ENCODE measurements at places on chromosomes 3 and 15.

GRCh38 chr15:87639305-87640011 is 617.1 kb downstream of the NTRK3 start:
- DNase-seq = no peak

DNA sequence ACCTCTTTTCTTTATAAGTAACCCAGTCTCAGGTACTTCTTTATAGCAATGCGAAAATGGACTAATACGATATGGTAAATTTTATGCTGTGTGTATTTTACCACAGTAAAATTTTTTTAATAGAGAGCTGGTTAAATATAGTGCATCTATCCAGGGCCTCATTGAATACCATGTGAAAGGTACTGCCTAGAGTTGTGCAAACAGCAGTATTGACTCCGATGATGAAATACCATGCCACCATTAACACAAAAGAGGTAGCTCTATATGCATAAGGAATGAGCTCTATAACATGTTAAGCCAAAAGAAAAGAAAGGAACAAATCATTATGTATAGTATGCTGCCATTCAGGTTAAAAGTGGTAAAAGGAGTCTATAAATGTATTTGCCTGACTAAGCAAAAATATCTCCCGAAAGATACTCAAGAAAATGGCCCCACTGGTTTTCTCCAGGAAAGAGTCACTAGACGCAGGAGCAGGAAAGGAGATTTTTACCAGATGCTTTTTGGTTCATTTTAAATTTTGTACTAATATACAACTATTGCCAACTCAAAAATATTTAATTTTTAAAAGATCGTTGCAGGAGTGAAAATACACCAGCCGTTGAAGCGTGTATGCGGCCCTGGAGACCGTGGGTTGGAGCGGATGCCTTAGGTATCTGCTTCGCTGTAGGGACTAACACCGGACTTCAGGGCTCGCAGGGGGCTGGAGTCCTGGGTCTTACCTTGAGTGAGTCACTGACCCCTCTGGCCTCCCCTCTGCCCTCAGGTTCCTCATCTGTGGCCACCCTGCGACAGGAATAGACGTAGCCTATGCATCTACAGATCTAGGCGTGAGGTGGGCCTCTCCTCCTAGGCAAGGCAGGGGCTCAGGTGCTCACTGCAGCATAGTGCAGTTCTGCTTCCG is 120.1 kb downstream of the CHSY1 start:
- DNase-seq = no peak

DNA sequence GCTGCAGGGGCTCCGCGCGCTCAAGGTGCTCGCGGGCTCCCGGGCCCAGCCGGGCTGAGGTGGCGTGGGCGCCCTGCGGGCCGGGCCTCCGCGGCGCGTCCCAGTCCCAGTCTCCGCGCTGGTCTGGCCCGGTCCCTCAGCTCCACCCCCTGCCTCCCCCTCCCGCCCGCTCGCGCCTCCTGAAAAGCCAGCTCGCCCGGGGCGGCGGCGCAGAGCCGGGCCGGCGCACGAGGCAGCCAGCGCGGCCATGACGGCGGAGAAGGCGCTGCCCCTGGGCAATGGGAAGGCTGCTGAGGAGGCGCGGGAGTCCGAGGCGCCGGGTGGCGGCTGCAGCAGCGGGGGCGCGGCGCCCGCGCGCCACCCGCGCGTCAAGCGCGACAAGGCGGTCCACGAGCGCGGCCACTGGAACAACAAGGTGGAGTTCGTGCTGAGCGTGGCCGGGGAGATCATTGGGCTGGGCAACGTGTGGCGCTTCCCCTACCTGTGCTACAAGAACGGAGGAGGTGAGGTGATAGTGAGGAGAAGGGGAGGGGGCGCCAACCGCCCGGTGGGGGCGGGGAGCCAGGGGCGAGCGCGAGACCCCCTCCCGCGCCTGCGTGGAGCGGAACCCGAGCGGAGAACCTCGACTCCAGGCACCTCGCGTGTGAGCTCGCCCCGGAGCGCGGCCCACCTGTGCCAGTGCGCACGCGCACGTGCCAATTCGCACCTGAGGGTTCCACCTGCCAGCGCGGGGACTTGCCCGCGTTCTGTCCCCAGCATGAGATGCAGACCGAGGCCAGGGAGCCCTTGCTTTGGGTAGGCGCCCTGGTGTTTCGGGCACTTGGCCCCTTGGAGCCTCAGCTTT is at the start of gene SLC6A11:
Gene SLC6A11 (plus strand): TSS at position 210 of the 844 bp plus-strand sequence. CDS start 38 bp downstream, at position 248.
- no peak for DNase-seq

- DNase-seq = no peak
These were observed 56.5 kb downstream of the SEMA3G start for GRCh38 chr3:52388348-52388821.

DNA sequence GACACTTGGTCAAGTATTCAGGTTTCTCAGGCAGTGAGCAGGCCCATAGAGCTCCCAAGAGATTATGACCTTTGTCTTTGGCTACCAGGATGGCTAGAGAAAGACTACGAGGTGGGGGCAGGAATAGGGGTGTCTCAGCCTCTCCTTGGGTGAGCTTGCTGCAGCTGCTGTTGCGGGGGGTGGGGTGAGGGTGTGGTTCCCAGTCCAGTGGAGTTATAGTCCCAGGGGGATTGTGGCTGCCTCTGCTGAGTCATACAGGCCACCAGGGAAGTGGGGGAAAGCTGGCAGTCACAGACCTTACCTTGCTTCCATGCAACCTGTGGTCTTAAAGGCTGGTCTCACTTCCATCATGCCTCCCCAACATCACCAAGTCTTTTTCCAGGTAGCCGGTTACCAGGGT is 31.7 kb downstream of the ATP2C1 start:
- DNase-seq = no peak

GRCh38 chr3:135325726-135326235 is 530.7 kb downstream of the EPHB1 start:
- DNase-seq = no peak

GRCh38 chr3:109373933-109374332 is 36.6 kb upstream of the DPPA4 start:
- no peak for DNase-seq

DNA sequence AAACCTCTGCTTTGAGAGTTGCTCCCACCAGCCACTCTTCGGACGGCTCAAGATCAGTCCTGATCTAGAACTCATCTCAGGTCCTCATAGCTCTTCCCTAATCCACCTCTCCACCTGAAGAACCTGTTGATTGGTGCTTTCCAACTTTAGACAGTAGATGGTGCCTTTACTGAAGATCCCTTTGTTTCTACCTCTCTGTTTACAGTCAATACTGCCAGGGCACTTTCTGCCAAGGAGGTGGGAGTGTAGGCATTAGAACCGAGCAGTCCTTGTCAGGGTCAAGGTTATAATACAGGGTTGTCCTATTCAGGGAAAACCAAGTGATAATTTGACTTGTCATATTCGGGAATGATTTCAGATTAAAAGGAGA is 1.2 kb downstream of the CGNL1 start:
- no peak for DNase-seq

GRCh38 chr15:60444289-60444912 is 34.5 kb downstream of the ICE2 start:
- no peak for DNase-seq

- DNase-seq = no peak
These were observed 45.9 kb upstream of the RASA2 start for GRCh38 chr3:141440942-141441341.

DNA sequence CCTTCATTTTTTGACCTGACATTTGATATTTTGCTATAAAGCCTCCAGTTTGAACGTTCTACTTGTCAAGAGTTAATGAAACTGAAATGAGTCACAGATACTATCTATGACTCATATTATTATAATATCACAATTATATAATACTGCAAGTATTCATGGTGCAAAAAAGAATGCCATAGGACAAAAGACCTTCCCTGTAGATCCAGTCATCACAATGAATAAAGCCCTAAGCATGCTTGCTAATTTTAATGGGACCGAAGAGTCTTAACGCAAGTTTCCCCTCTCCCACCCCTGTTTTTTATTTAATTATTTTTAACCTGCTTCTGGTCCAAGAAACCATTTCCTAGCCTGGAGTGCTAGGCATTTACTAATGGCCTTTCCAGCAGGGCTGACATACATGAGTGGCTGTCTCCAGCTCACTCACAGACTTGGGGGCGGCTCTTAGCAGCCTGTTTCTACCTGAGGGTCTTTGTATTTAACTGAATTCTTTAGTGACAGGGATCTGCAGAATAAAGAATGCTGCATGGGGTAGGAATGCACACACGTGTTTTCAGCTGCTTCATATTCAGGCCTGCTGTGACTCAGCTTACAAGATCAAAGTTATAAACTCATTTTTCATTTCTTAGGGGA is 61.2 kb downstream of the THBS1 start:
- DNase-seq = no peak

DNA sequence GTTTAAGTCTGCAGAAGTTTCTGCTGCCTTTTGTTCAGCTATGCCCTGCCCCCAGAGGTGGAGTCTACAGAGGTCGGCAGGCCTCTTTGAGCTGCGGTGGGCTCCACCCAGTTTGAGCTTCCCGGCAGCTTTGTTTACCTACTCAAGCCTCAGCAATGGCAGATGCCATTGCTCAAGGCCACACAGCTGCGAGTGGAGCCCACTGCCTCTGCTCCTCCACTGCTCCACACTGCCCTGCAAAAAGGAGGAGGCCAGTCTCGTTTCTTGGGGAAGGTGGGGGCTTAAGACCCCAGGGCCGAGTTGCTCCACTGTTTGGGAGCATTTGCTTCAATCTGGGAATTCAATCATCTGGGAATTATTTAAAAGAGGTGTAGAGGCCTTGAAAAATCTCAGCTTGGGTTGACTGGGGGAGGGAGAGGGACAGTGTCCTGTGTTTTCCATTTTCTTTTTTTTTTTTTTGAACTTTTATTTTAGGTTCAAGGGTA is 144.6 kb upstream of the MEF2A start:
- DNase-seq = no peak

- DNase-seq = no peak
These were observed 277.7 kb upstream of the ROPN1 start for GRCh38 chr3:124269619-124270018.

DNA sequence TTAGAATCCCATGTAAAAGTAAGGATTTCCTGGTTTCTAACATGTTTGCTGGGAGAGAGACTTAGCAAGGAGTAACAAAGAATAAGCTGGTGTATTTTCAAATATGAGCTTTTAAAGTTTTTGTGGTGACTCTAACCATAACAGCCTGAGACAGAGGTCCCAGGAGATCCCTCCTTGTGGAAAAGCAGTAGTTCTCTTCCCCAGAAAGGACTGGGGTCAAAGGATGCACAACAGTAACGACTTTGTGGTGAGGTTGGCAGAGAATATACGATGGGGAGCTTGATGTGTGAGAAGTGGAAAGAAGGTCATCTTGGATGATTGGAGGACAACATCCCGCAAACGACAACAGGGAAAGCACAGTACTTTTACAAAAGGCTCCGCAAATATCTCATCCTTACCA is 38.2 kb downstream of the ABHD5 start:
- no peak for DNase-seq

DNA sequence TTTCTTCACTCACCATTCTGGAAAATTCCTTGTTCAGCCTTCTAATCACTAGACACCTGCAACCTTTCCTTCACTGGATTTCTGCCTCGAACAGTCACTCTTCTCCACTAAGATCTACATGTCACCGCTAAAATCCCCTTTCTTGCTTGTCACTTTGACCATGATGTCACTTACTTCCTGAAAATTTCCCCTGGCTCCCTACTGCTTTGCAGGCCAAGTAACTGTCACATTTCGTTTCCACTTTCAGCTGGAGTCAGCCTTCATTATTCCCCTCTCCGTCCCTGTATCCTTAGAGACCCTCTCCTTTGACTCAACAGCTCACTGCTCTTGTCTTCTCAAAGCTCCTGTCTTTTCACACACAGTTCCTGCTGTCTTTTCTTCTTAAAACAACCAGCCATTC is 15.9 kb downstream of the CHL1 start:
- DNase-seq = no peak

DNA sequence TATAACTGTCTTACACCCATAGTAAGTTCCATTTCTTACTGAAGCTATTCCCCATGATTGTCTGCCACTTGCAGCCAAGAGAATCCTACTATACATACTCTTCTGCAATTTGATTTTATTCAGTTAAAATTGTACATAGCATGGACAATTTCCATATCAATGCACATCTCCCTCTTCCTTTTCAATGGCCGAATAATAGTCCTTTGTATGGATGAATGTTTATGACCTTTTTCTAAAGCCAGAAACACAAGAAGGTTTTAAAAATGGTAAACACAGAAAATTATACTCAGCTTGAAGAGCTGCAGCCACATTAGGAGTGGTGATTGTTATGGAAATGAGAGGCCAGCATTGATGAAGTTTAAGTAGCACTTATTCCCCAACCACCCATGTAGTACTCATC is 8.5 kb upstream of the ERC2 start:
- no peak for DNase-seq

GRCh38 chr3:195160908-195161434 is 110.0 kb downstream of the XXYLT1 start:
- no peak for DNase-seq

DNA sequence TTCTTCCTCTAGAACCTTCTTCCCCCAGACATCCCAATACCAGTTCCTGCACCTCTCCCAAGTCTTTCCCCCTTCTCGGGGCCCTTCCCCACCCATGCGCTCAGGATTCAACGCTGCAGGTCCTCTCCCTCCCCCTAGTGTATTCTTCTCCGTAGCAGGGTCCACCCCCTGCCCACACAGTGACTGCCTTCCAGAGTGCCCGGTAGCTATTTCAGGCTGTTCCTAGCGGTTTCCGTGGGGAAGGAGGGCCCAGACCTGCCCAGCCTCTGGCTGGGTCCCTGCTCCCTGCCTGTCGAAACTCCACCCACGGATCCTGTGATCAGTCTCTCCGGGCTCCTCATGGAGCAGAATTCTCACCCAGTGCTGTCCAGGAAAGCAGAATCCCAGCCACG is 45.2 kb upstream of the SEC61A1 start:
- no peak for DNase-seq

- no peak for DNase-seq
These were observed 47.7 kb downstream of the PXYLP1 start for GRCh38 chr3:141279077-141279967.

DNA sequence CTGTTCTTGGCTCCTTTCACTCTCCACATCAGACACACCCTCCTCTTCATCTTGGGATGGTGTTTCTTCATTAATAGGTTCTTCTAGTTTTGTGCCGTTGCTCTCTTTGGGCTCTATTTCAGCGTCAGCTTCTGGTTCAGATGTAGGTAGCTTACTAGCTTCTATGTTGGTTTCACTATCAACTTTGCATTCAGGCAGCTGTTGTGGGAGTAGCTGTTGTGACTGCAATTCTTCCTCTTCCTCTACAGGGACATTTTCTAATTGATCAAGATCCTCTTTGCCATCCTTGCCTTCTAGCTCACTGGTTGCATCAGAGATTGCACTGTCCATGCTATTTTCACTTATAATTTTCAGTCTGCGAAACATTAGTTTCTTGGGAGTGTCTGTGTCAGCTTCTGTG is 80.1 kb downstream of the SETD2 start:
- DNase-seq = no peak

GRCh38 chr3:59580996-59581395 is 531.2 kb upstream of the CFAP20DC start:
- no peak for DNase-seq

GRCh38 chr15:62277816-62278394 is 112.8 kb upstream of the C2CD4B start:
- no peak for DNase-seq
